ENCODE measurements at places on chromosomes 11 and 22. TPM values are rescaled to one million over a fixed set of nuclear protein-coding genes. Genes with fewer than 3 reads are reported as not detected.

FBLN1 gene
- total RNA-seq, result not detected

KCNJ1 gene
- total RNA-seq, result not detected

MB gene
- 2.7 TPM for total RNA-seq

DNA sequence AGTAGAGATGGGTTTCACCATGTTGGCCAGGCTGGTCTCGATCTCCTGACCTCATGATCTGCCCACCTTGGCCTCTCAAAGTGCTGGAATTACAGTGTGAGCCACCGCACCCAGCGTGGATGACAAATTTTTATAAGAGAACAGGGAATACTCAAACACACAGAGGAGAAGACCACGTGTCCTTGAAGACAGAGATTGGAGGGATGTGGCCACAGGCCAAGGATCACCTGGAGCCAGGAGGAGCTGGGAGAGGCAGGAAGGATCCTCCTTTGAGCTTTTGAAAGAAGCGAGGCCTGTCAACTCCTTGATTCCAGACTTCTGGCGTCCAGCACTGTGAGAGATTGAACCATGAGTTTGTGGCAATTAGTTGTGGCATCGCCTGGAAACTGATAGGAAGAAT, 1049.5 kb downstream of the TBC1D22A start:
- DNase-seq, result no peak
- no peaks in the 10 kb centered on the region for H3K4me1 ChIP-seq
- H3K36me3 ChIP-seq, result no peaks in the 10 kb centered on the region
- no peak overlapping the region for H3K4me3 ChIP-seq

DNA sequence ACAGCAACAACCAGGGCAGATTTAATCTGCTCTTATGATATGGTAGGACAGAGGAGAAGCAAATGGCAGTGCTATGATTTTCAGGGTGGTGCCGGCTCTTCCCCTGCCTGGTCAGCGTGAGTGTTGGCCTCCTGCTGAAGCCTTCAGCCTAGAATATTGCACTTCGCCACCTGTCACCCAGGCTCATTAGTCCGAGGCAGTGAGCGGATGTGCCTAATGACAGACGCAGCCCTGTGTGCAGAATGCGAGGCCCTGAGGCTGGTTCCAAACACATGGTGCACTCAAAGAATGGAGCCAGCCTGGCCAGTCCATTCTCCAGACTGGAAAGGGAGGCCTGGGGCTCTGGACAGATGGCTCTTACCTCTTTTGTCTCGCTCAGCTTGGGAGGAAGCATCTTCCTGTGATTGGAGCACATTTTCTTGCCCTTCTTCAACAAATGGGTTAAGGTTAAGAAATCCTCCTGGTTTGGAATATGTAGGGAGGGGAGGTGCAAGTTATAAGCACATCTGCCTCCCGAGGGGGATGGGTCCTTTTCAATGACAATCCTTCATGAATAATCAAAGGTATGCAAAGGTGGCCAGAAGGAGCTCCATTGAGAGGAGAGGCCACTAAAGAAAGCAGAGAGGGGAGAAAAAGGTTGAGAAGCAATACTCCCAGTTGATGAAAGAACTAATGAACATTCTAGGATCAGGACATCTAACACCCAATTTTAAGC, 39.7 kb upstream of the GALNT18 start:
- no peak overlapping the region for H3K4me3 ChIP-seq
- DNase-seq, result no peak

DNA sequence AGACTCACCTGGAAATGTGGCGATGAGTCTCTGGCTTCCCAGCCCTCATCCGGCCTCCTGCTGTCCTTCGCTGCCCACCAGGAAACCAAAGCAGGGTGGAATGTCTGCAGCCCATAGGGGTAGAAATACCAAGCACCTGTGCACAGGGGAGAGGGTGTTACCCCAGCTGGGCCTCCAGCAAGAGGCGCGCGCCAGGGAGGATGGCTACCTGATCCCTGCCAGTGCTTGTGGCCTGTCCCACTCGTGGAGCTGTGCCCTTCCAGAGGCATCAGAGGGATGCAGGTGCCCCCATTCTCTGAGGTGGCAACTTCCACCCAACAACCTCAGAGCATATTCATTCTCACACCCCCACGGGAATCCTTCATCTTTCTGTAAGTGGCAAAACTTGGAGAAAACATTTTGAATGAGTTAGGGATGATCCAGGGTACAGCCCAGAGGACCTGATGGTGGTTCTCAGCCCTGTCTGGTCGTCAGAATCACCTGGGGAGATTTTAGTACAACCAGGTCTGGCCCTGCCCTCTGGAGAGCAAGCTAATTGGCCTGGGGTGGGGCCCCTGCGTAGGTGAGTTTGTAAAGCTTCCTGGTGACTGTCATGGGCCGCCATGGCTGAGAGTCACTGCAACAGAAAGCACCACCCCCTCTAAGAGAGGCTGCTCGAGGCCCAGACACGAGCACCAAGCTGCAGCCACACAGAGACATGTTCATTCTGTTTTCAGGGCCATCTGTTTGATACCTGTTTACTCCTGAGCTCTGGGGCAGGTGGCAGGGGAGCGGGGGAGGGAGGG, 9.9 kb downstream of the SUN2 start:
- peaks cover 74% of the 10 kb centered on the region for H3K36me3 ChIP-seq
- H3K4me3 ChIP-seq, result no peak overlapping the region
- peaks cover 22% of the 10 kb centered on the region for H3K4me1 ChIP-seq
- DNase-seq, result no peak

- H3K4me3 ChIP-seq, result no peak overlapping the region
- no peaks in the 10 kb centered on the region for H3K27me3 ChIP-seq
- no peak overlapping the region for H3K27ac ChIP-seq
- H3K36me3 ChIP-seq, result peaks cover 35% of the 10 kb centered on the region
- DNase-seq, result no peak
These were observed 82.1 kb downstream of the EMSY start for GRCh38 chr11:76526878-76527277.

DNA sequence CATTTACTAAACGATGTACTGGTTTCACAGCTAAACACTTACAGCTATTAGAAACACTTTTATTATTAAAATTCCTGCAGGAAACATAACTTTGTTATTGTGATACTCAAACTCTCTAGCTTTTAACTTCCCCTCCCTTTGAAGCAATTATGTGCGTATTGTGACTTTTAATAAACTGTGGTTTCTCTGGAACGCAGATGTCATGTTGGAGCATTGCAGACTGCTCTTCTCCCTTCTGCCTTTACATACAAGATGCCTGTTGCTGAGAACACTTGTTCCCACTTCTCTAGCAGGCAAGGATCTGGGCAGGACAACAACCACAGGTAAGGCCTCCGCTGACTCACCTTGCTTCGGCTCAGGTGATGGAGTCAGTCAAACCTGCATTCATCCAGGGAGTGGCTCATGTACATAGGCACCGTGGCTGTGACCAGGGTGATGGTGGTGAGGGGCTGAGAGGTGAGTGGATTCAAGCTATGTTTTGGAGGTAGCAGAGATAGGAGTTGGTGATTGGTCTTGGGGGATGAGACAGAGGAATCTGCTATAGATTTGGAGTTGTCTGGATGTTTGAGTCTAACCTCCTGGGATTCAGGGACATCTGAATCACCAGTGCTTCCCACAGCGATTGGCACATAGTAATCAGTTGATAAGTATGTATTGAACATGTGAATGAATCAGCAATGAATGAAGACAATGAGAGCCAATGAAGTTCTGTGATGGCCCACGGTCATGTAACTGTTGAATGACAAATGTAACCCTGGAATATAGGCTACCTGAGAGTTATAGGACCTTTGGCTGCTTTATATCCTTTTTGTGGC, 106.0 kb downstream of the ADAMTS15 start:
- no peak overlapping the region for H3K27ac ChIP-seq
- H3K4me1 ChIP-seq, result no peaks in the 10 kb centered on the region
- H3K36me3 ChIP-seq, result no peaks in the 10 kb centered on the region
- no peak overlapping the region for H3K4me3 ChIP-seq
- DNase-seq, result no peak

DNA sequence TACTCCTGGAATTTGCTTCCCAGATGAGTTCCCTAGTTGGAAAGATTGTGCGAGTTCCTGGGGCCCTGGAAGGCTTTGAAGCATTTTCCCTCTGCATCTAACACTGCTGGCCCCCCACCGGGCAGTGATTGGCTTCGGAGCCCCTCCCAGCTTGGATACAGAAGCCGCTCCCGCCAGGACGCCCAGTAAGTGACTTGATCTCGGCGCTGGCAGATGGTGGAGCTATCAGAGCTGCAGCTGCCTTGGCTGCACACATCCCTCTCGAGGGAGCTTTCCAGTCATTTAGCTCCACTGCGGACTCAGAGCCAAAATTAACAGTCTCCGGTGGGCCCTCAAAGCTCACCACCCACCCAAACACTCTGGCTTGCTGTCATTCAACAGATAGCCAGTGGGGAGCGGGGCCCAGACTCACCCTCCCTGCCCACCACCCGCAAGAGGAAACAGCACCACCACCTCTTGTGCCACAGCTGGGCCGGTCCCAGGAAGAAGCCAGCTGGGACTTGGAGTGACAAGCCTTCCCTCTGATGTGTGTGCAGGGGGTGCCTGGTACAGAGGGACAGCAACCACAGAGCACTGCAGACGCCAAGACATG, 162.3 kb downstream of the TRIM29 start:
- H3K27ac ChIP-seq, result no peak overlapping the region
- no peaks in the 10 kb centered on the region for H3K36me3 ChIP-seq
- DNase-seq, result no peak
- no peaks in the 10 kb centered on the region for H3K27me3 ChIP-seq

DNA sequence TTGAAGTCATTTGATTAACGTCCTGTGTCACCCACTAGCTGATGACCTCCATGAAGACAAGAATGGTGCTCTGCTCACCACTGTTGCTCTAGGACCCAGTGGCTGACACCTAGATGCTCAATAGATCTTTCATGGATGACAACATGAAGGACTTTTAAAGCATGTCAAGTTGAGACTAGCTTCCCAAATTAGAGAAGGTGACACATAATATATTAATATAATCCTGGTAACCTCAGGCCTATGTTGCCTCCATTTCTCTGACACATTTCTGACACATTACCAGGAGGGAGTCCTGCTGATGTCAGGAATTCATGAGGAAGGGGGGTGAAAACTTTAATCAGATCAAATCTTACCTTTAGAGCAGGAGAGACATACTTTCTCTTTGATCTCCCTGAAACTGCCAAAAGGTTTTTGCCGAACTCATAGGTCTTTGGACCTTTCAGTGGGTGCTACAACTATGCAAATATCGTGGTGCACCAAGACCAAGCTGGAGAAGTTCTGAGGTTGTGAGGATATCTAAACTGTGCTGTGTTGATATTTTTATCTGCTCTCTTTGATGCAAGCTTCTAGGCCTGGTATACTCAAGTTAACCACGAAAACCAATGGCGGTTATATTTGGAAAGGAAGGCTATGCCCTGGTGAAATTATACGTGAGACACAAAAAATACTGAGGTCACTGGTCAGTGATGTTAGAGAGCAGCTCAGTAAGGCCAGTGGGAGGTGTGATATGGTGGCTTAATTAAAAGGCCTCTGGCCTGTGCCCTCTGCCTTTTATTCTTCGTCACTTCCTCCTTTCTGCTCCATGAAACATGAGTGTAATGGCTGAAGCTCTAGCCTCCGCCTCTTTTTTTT, 13.2 kb upstream of the AMPD3 start:
- peaks cover 28% of the 10 kb centered on the region for H3K4me1 ChIP-seq
- DNase-seq, result peak; percentile 78
